ENCODE measurements at places on chromosomes 5 and 9.

- no peak for DNase-seq
Observed at GRCh38 chr5:1502046-1502736, 21.6 kb downstream of the LPCAT1 start.

GRCh38 chr9:115403753-115404152 is 285.8 kb upstream of the TNC start:
- no peak for DNase-seq

GRCh38 chr9:120152295-120152694 is 427.7 kb downstream of the CDK5RAP2 start:
- no peak for DNase-seq

DNA sequence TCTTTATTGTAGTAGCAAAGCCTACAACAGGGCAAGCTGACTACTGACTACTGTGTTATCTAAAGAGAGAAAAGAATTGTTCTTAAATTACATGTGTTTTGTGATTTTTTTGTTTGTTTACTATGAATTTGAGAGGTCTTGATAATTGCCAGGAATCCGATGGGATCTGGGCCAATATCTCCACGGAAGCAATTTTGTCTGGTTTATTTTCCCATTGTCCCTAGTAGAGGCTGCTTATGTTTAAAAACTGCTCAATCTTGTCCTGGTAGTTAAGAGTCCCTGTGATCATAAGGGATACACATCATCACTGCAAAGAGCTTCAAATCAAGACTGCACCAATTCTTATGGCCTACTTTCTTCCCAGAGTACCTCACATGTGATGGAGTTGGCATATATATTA is 94.4 kb downstream of the GLDC start:
- no peak for DNase-seq

DNA sequence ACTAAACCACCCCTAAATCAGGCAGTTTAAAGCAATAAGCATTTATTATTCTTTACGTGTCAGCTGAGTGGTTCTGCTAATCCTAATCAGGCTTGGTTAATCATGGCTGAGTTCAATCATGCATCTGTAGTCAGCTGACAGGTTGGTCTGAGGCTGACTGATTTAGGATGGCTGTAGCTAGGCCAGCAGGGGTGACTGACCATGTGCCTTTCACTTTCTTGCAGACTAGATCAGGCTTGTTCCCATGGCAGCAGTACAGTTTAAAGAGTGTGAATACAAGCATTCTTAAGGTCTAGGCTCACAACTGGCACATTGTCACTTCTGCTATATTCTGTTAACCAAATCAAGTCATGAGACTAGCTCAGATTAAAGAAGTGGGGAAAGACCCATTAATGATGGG is 16.1 kb upstream of the MPDZ start:
- no peak for DNase-seq

GRCh38 chr5:35919191-35919590 is 19.2 kb downstream of the CAPSL start:
- no peak for DNase-seq

GRCh38 chr5:14115323-14115895 is 27.7 kb upstream of the TRIO start:
- no peak for DNase-seq

GRCh38 chr5:8943301-8943700 is 602.6 kb downstream of the SEMA5A start:
- DNase-seq, result no peak

- DNase-seq, result no peak
Observed at GRCh38 chr5:175690025-175690424, 32.2 kb downstream of the HRH2 start.

DNA sequence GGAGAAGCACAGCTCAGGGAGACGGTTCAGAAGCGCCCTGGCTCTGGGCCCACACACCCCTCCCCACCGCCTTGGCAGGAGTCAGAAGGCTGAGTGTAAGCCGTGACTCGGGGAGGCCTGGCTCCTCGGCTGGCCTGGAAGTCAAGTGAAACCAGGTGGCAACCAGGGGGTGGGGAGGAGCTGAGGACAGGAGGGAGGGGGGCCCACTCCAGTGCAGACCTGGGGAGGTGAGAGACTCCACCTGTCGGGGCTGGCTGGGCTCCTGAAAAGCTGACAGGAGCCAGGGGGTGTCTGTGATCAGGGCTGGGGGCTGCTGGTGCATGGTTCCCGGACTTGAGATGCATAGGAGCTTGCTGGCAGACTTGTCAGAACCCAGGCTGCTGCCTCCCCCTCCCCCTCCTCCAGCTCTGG is 150.2 kb upstream of the PHYKPL start:
- no peak for DNase-seq

DNA sequence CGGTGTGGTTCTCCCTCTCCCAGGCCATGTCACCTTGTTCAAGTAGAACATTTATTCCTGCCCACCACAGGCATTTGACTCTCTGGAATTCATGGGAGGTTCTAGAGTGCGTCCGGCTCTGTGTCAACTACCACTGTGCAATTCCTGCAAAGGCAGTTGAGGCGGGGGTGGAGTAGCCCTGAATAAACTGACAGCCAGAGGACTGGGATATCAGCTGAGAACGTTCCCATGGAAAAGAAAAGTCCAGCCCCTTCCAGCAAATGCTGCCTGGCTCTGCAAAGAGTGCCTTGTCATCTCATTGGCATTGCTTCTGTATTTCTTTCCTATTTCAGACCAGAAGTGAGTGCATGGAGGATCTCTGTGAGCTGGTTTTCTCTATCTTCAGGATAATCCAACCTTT is 18.9 kb upstream of the MEGF9 start:
- DNase-seq, result no peak

GRCh38 chr5:72412283-72413055 is 92.3 kb downstream of the PTCD2 start:
- no peak for DNase-seq

DNA sequence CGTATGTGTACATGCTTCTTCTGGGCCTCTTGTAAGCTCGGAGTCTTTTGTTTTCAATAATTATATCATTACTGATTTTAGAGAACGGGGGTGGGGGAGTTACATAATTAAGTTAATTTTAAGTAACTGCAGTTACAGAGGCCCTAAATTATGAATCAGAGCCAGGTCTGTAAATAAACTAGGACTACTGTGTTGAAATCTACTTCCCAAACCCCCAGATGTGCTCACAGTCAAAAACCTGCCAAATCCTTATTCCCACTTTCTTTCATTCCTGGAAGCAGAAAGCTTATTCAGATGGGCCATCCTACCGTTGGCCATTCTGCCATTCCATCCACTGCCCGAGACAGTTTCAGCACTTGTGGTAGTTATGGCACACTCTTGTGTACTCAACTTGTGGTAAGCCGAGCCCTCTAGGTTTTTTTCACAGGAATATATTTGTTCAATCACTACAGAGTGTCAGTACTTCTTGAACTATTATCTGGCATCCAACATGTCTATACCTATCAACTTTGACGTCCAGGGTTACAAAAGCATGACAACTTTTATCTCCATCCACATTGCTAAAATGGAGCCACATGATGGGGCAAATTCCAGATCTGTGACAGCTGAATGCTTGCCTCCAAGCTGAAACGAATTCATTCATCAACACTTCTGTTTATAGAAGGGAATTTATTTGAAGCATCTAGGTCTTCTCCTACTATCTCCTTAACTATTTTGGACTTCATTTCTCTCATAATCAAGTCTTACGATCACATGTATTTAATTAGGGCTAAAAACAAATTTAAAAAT is 37.8 kb downstream of the GLRX start:
- no peak for DNase-seq

GRCh38 chr5:162796507-162796906 is 640.9 kb upstream of the CCNG1 start:
- no peak for DNase-seq

- no peak for DNase-seq
Observed at GRCh38 chr5:6525422-6525821, 76.8 kb downstream of the UBE2QL1 start.

DNA sequence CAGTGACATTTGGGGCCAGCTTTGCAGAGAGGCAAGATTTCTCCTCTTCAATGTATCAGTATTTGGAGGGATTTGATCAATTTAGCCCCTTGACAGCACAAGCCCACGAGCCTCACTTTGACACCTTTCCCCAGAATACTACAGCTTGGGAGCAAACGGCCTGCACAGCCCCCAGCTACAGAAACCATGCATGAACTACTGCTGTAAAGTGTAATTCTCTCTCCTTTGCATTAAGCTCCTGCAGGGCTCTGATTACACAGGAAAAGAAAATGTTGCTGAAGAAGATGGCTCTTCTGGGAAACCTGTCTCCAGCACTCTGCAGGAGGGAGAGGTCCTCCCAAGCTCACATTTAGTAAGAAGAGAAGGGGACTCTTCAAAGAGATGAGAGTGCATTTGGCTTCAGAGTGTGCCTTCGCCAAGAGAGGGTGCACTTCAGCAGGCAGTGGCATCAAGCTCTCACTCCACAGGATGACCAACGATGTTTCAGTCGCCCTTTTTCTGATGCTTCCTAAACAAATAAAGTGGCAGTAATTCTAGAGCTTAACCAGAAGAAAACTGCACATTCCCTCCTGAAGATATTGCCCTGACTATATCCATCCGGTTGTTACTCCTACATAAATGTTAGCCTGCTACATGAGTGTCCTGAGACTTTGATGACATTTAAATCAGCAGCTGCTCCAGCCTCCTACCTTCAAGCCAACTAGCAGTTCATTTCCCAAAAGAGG is 272.2 kb downstream of the AUH start:
- no peak for DNase-seq

DNA sequence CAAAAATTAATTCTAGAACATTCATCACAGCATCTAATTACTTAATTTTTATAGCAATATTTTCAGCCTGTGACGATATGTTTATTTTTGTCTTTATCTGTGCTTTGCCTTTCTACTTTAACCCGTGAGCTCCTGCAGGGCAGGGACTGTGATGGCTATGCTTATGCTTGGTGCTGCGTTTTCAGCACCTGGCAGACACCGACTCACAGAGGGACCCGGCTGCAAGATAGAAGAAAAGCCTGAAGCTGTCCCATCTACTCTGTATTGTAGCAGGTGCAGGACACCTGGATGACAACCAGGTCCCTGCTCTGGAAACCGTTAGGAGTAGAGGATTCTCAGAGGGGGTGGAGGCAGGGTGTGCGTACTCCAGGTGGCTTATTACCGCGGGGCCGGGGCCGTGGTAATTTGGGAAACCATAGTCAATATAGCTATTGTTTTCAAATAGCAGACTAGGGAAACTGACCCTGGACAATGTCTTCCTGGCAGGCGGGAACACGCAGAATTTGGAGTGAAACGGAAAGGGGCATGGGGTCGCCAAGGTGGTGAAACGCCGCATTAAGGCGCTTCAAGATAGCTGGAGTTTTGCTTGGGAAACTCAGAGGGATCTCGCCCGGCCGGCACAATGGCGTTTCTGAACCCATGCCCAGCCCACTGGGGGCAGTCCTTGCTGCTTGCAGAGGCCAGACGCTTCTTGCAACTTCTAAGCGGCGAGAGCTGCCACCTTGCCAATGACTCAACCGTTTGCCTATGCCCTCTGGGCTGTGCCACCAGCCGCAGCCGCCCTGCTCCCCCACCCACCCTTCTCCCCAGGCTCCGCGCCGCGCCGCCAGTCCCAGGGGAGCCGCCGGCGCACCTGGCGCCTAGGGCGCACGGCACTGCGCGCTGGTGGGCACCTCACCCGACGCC is 140.1 kb upstream of the PALM2AKAP2 start:
- no peak for DNase-seq

DNA sequence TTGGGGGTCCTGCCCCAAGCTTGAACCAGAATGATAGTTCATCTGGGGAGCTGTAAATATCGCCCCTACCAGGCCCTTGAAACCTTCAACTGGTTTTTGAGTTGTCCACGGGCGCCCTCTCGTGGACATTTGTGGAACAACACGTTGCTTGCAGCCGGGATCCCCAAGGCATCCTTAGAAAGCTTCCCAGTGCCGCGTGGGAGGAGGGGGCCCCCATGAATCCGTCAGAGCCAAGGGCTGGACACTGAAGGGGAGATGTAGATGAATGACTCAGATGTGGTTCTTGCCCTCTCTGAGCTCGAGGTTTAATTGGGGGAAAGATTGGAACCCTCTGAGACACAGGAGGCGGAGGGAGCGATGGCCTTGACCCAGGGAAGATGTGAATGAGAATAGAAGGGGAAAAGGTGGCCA is 31.8 kb upstream of the ORM1 start:
- DNase-seq, result no peak

DNA sequence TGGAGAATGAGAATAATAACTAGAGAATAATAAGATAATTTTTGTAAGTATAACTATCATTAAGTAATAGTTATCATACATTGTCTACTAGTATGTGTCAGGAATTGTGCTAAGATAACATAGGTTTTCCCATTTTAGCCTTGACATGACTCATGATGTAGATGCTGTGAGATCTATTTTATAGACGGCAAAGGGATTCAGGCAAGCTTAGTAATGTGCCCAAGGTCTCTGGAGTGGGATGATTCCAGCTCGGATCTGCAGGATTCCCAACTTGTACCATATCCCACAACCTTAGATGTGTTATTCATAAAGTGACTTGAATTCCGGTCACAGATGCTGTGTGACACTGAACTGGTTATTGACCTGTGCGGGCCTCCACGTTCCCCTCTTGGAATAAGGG is 51.5 kb downstream of the IL31RA start:
- DNase-seq, result no peak

DNA sequence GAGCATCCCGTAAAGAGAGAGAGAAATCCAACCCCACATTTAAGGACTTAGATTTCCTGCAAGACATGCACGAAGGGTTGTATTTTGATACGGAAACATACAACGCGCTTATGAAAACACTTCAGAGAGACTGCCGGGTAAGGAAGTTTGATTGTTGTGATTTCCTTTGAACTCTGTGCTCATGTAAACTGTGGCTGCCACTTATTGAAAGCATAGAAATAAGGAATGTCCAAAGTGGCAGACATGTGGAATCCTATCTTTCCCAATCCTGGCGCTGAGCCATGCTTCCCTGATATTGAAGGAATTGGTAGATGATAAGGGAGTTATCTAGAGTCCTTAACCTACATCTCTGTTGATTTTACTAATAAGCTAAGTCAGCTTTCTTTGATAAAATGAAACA is 119.4 kb downstream of the PRKACG start:
- no peak for DNase-seq

- no peak for DNase-seq
Observed at GRCh38 chr5:58071566-58071965, 388.3 kb downstream of the PLK2 start.

GRCh38 chr9:5958273-5958672 is 57.2 kb downstream of the RANBP6 start:
- no peak for DNase-seq

DNA sequence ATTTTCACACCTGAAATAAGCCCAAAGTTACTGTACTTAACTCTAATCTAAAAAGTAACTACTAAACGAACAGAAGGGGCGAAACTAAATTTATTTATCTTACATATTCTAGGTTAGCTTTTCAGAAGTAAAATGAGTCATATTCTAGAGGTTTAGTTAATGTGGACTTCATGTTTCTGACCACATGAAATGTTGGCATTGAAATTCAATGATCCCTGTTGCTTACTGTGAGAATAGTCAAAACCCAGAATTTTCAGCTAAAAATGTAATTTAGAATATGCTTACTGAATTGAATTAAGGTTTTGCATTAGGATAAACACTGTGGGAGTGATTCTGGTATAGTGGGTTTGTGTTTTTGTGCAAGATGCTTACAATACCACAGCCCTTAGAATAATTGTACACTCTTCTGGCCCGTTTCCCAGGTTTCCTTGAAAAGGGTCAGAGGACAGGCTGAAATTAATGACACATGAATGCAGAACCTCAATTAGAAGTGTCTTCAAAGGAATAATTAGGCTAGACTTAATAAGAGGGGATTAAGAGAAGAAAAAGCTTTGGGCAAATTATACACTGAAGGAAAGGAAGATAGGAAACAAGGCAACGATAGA is 1.4 kb upstream of the SNX18 start:
- DNase-seq, result no peak

- DNase-seq, result no peak
Observed at GRCh38 chr9:35035851-35036701, 36.3 kb downstream of the VCP start.

- DNase-seq, result no peak
Observed at GRCh38 chr5:133445744-133446143, 166.6 kb downstream of the FSTL4 start.

All from cortex of kidney (tissue), 1 donor.